GOT3 (cell line): ENCODE measurements at places on chromosomes 3 and 15.

- DNase-seq, result no peak
Observed at GRCh38 chr3:113268311-113268710, 57.0 kb downstream of the BOC start.

DNA sequence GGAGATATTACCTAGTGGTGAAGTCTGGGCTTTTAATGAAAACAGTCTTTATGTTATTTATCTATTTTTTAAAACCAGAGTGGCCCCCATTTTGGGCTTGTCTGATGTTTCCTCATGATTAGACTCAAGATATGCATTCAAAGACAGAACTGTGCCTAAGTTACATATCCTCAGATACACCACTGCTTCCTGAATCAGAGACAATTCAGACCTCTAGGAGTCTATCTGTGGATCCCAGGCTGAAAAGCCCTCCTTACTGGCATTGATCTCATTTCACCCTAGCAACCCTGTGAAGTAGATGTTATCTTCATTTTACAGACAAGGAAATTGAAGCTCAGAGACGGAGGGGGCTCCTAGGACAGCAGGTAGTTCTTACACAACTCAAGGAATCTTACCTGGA is 16.8 kb upstream of the TGM5 start:
- no peak for DNase-seq

GRCh38 chr3:46695177-46695961 is 1.9 kb upstream of the ALS2CL start:
- no peak for DNase-seq

GRCh38 chr3:137761563-137762503 is 2.3 kb upstream of the SOX14 start:
- DNase-seq, result no peak

- no peak for DNase-seq
Observed at GRCh38 chr15:63972801-63973200, 73.5 kb downstream of the DAPK2 start.

DNA sequence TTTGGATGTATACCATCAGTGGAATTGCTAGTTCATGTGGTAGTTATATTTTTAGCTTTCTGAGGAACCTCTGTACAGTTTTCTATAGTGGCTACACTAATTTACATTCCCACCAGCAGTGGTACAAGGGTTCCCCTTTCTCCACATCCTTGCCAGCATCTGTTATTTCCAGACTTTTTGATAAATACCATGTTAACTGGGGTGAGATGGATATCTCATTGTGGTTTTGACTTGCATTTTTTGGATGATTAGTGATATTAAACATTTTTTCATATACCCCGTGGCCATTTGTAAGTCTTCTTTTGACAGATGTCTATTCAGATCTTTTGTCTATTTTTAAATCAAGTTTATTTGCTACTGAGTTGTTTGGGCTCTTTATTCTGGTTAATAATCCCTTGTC is 455.6 kb upstream of the RARB start:
- DNase-seq, result no peak

DNA sequence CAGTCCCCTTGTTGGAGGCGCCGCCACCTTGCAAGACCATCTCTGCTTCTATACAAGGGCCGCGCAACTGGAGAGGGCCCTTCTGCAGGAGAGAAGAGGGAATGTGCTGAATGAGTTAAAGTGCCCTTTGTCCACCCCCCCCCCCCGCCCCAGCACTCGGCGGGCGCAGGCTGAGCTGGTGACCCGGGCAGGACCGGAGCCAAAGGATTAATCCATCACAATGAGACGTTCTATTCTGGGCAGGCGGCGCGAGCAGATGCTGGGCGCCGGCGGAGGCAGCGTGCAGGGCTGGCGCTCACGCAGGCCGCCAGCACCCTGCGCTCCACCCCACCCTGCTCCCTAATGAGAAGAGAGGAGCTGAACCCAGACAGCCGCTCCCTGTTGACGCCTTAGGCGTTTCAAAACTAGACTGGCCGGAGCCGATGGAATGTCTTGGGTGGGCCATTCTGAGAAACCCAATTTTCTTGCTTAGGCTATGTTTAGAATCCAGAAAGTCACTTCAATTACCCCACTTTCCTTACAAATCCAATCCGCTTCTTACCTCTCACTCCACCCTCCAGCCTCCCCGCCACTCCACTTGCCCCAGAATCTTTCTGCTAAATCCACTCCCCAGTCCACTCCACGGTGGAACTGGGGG is 32.9 kb downstream of the GJD2 start:
- DNase-seq, result no peak
